ENCODE measurements at places on chromosomes 2 and 18.

- H3K4me3 ChIP-seq = no peak overlapping the region
- H3K36me3 ChIP-seq = no peaks in the 10 kb centered on the region
- peaks cover 1% of the 10 kb centered on the region for H3K4me1 ChIP-seq
- no peak for DNase-seq
- H3K27ac ChIP-seq = no peak overlapping the region
- no peaks in the 10 kb centered on the region for H3K27me3 ChIP-seq
These were observed 425.7 kb downstream of the SETBP1 start for GRCh38 chr18:45106331-45106774.

DNA sequence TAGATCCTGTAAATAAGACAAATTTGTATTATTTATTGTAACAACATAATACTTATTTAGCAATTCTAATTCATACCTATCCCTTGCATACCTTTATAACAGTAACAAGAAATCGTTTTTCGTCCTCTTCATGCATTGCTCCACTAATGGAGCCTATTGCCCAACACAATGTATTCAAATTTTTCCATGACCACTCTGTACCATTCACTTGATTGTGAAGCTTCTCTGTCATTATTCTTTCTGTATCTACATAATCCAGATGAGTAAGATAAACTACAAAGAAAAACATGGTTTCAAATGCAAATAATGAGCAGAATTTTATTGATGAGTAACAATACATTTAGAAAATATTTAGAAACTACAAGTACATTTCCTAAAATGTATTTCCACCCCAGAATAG, 21.6 kb upstream of the USP34 start:
- H3K36me3 ChIP-seq = no peaks in the 10 kb centered on the region
- H3K27me3 ChIP-seq = no peaks in the 10 kb centered on the region
- no peak overlapping the region for H3K27ac ChIP-seq
- no peaks in the 10 kb centered on the region for H3K4me1 ChIP-seq
- H3K4me3 ChIP-seq = no peak overlapping the region
- DNase-seq = no peak

DNA sequence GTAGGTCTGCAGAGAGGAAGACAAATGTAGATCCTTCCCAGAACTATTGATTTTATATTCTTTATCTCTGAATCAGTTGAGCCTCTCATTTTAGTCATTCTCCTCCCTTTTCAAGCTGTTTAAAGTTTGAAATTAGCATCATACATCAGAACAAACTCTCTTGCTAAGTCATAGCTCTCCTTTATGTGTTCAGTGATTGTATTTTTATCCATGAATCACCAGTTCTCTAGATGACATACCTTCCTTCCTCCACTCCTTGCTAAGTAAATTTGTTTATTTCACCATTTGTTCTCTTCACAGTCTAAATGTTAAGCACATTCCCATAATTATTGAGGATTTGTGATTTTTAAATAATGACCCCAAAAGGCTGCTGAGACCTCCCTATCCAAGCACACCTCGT, 63.5 kb upstream of the RAPGEF4 start:
- H3K27me3 ChIP-seq = no peaks in the 10 kb centered on the region
- H3K4me1 ChIP-seq = no peaks in the 10 kb centered on the region
- no peaks in the 10 kb centered on the region for H3K36me3 ChIP-seq
- no peak for DNase-seq

- DNase-seq = no peak
- no peak overlapping the region for H3K4me3 ChIP-seq
- no peak overlapping the region for H3K27ac ChIP-seq
- H3K4me1 ChIP-seq = no peaks in the 10 kb centered on the region
- no peaks in the 10 kb centered on the region for H3K36me3 ChIP-seq
- H3K27me3 ChIP-seq = no peaks in the 10 kb centered on the region
These were observed 807.8 kb upstream of the CDH2 start for GRCh38 chr18:28984731-28985130.

GRCh38 chr2:25819597-25820039, 58.7 kb downstream of the ASXL2 start:
- no peak overlapping the region for H3K4me3 ChIP-seq
- peaks cover 3% of the 10 kb centered on the region for H3K4me1 ChIP-seq
- no peaks in the 10 kb centered on the region for H3K36me3 ChIP-seq
- no peak for DNase-seq
- no peak overlapping the region for H3K27ac ChIP-seq
- H3K27me3 ChIP-seq = no peaks in the 10 kb centered on the region

DNA sequence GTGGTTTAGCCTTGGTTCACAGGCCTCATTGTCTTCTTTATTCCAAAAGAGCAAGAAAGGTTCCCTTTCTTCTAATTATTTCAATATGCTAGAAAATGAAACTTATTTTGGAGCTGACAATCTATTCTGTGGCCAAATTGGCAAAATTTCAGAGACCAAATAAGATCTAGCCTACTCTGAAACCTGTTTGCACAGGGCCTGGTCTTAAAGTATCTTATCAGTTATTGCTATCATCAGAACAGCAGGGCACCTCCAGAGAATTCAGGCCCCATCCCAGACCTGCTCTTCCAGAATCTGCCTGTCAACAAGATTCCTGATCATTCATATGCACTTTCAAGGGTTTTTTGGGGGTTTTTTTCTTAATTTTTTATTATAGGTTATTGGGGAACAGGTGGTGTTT, 198.7 kb downstream of the ANAPC1 start:
- H3K4me1 ChIP-seq = no peaks in the 10 kb centered on the region
- no peaks in the 10 kb centered on the region for H3K27me3 ChIP-seq
- H3K36me3 ChIP-seq = no peaks in the 10 kb centered on the region
- no peak for DNase-seq
- no peak overlapping the region for H3K4me3 ChIP-seq
- no peak overlapping the region for H3K27ac ChIP-seq

DNA sequence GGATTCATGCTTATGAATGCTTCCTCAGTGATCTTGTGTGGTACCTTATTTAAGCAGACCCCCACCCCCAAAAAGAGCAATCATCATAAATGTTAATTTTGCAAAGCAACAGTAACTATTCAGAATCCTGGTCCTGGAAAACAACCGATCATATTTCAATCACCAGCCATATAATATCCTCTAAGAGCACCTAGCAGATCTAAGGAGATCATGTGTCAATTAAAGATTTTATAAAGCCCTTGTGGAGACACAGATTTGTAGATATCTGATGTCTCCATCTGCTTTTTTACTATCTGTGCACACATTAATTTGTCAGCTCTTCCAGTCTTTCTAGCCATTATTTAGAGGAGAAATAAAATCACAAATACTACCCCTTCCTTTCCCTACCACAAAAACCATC, 423.7 kb downstream of the TGIF1 start:
- no peak for DNase-seq
- H3K36me3 ChIP-seq = no peaks in the 10 kb centered on the region
- H3K27ac ChIP-seq = no peak overlapping the region
- no peaks in the 10 kb centered on the region for H3K4me1 ChIP-seq

GRCh38 chr2:7037340-7038333, 120.4 kb downstream of the RNF144A start:
- H3K4me1 ChIP-seq = no peaks in the 10 kb centered on the region
- H3K27ac ChIP-seq = no peak overlapping the region
- peak; percentile 55 for DNase-seq
- no peaks in the 10 kb centered on the region for H3K27me3 ChIP-seq
- H3K4me3 ChIP-seq = no peak overlapping the region

GRCh38 chr18:27413495-27414401, 228.6 kb upstream of the CHST9 start:
- H3K4me1 ChIP-seq = peaks cover 1% of the 10 kb centered on the region
- no peak overlapping the region for H3K4me3 ChIP-seq
- H3K27me3 ChIP-seq = no peaks in the 10 kb centered on the region
- no peak overlapping the region for H3K27ac ChIP-seq
- no peaks in the 10 kb centered on the region for H3K36me3 ChIP-seq
- DNase-seq = peak; percentile 19

DNA sequence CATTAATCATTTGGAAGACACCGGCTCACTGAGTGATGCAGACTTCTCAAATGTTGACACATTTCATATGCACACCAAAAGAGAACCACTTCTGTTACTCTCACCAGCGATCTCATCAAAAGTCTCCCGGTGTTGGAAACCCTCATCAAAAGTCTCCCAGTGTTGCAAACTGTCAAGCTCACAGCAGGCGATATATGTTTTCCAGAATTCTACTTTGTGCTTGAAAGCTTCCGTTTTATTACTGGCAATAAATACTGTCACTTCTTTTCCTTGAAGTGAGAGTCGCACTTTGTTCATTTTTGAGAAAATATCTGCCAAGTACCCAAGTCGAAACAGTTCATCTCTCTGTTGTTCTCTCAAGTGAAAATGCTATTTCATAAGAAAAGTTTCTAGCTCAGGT, 20.5 kb downstream of the MLPH start:
- no peaks in the 10 kb centered on the region for H3K36me3 ChIP-seq
- H3K4me3 ChIP-seq = no peak overlapping the region
- peaks cover 15% of the 10 kb centered on the region for H3K4me1 ChIP-seq
- DNase-seq = no peak
- no peak overlapping the region for H3K27ac ChIP-seq

- H3K4me3 ChIP-seq = peak overlapping the region; percentile 39
- H3K27ac ChIP-seq = no peak overlapping the region
- H3K4me1 ChIP-seq = peaks cover 4% of the 10 kb centered on the region
- H3K36me3 ChIP-seq = no peaks in the 10 kb centered on the region
- DNase-seq = peak; percentile 26
These were observed 1.6 kb downstream of the CDH2 start for GRCh38 chr18:28175150-28175929.

- no peak for DNase-seq
- no peak overlapping the region for H3K4me3 ChIP-seq
These were observed 18.8 kb downstream of the MPPE1 start for GRCh38 chr18:11889284-11889683.

GRCh38 chr2:96157649-96158553, 12.7 kb upstream of the DUSP2 start:
- H3K27me3 ChIP-seq = no peaks in the 10 kb centered on the region
- H3K36me3 ChIP-seq = no peaks in the 10 kb centered on the region
- DNase-seq = no peak
- H3K4me3 ChIP-seq = no peak overlapping the region
- H3K4me1 ChIP-seq = no peaks in the 10 kb centered on the region

DNA sequence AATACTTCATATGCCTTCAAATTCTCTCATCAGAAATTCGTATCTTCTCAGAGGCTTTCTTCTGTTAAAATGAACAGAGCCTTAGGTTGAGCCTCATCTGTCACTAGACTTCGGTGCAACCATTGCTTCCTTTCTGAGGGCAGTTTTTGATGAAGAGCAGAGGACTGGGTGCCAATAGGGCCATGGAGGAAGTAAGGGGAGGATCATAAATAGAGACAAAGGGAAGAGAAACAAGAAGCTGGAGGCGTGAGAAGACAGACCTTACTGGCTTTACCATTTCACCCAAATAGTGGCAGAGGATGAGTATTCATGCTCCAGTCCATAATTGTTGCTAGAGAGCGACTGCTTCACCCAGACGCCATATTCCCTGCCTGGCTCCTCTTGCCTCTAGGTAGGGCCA, 215.6 kb upstream of the PKDCC start:
- H3K27me3 ChIP-seq = no peaks in the 10 kb centered on the region
- H3K27ac ChIP-seq = no peak overlapping the region
- no peaks in the 10 kb centered on the region for H3K36me3 ChIP-seq

DNA sequence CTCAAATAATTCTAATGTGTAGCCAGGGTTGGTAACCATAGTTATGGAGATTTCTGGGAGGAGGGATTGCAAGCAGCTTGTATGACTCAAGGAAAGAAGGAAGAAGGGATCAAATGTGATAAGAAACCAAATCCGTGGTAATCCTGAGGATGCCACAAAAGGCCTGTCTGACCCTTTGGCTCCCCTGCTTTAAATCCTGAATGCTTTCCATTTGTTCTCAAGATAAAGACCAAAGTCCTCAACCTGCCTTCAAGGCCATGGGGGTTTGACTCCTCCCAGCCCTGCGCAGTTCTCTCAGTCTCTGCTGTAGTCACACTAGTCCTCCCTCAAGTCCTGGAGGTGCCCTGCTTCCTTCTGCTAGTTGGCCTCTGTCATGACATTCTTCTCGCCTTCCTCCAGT, 74.0 kb downstream of the SUMO1 start:
- no peaks in the 10 kb centered on the region for H3K27me3 ChIP-seq
- peaks cover 4% of the 10 kb centered on the region for H3K4me1 ChIP-seq
- no peaks in the 10 kb centered on the region for H3K36me3 ChIP-seq
- no peak for DNase-seq

GRCh38 chr2:68646303-68646702, 2.9 kb downstream of the PROKR1 start:
- no peak overlapping the region for H3K4me3 ChIP-seq
- no peak overlapping the region for H3K27ac ChIP-seq
- no peak for DNase-seq
- H3K36me3 ChIP-seq = no peaks in the 10 kb centered on the region
- H3K4me1 ChIP-seq = peaks cover 3% of the 10 kb centered on the region

- H3K4me1 ChIP-seq = no peaks in the 10 kb centered on the region
- no peak for DNase-seq
- no peak overlapping the region for H3K27ac ChIP-seq
- no peaks in the 10 kb centered on the region for H3K27me3 ChIP-seq
These were observed 227.5 kb downstream of the ANKRD30B start for GRCh38 chr18:14975431-14975830.

DNA sequence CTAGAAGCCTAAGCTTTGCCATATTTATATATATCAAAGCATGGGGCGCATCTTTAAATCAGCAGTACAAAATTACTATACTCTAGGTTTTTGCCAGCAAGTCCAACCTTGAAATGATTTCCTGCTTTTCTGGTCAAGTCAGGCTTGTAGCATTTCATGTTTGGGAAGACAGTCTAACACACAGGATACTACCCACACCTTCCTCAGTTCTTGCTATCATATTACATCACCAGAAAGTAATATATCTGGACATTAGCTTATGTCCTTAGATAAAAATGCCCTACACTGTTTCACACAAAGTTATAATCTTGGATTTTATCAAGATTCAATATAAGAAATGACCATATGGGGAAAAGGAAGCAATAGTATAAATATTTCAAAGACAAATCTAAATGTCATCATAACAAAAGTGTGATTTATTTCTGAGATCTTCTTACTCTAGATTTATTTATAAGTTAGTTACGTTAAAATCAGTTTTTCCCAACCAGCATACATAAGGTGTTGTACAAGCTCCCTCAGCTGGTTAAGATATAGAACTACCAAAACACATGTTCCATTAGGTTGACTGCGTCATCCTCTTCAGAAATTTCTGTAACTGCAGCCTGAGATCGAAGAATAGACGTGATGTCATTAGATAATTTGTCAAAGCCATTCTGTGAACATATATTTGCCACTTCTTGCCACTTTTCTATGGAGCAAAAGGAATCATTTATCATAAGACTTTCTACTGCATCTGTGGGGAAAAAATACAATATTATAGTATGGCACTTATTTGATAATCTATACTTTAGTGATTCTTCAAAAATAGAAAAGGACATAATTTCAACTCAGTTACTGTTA, 56.6 kb downstream of the CLHC1 start:
- no peak overlapping the region for H3K4me3 ChIP-seq
- no peaks in the 10 kb centered on the region for H3K27me3 ChIP-seq
- DNase-seq = no peak
- H3K27ac ChIP-seq = no peak overlapping the region
- H3K4me1 ChIP-seq = no peaks in the 10 kb centered on the region

- H3K36me3 ChIP-seq = no peaks in the 10 kb centered on the region
- no peak overlapping the region for H3K27ac ChIP-seq
- H3K27me3 ChIP-seq = no peaks in the 10 kb centered on the region
- DNase-seq = no peak
These were observed 73.1 kb upstream of the RMDN2 start for GRCh38 chr2:37851828-37852584.
